ENCODE measurements at places on chromosomes 7 and 10. TPM values are rescaled to one million over a fixed set of nuclear protein-coding genes. Genes with fewer than 3 reads are reported as not detected.

The MCM10 gene
- 5.8 TPM for total RNA-seq

The FFAR4 gene
- total RNA-seq = 1.6 TPM

The PLEKHS1 gene
- total RNA-seq = not detected

The TFEC gene
- 2.2 TPM for total RNA-seq

The WDR86 gene
- total RNA-seq = 14.0 TPM

The LIPM gene
- 17.1 TPM for total RNA-seq

The CLEC5A gene
- 3.8 TPM for total RNA-seq

The SUPV3L1 gene
- total RNA-seq = 21.3 TPM

The PEX1 gene
- 29.0 TPM for total RNA-seq

The STEAP1B gene
- 2.0 TPM for total RNA-seq

The CACNA2D1 gene
- total RNA-seq = 54.4 TPM

The CPVL gene
- total RNA-seq = 12.6 TPM

The ACBD7 gene
- total RNA-seq = 0.99 TPM

The ASZ1 gene
- not detected for total RNA-seq

The PAPOLB gene
- 0.30 TPM for total RNA-seq

The BMPER gene
- total RNA-seq = 13.3 TPM

The ZNF727 gene
- 0.30 TPM for total RNA-seq

The SPAG6 gene
- not detected for total RNA-seq

The PNLIPRP2 gene
- not detected for total RNA-seq

The CALHM3 gene
- total RNA-seq = not detected

The ZNF92 gene
- 10.9 TPM for total RNA-seq

The CYP2C18 gene
- 3.0 TPM for total RNA-seq

The ANKRD7 gene
- 0.49 TPM for total RNA-seq

The RET gene
- 9.3 TPM for total RNA-seq

The ZNF746 gene
- total RNA-seq = 9.3 TPM

The MYH16 gene
- not detected for total RNA-seq

The GRID2IP gene
- total RNA-seq = 0.30 TPM

The BHLHA15 gene
- 0.49 TPM for total RNA-seq

The HOXA11 gene
- total RNA-seq = 0.20 TPM

All from skin of body (tissue), 3 donors.